Uterus (tissue), 4 donors: ENCODE measurements at places on chromosomes 7 and 10. TPM values are rescaled to one million over a fixed set of nuclear protein-coding genes. Genes with fewer than 3 reads are reported as not detected.

FRAT2 gene
- 4.6 TPM for total RNA-seq

PRLHR gene
- total RNA-seq, result 0.90 TPM

GIMAP5 gene
- 41.1 TPM for total RNA-seq

AFAP1L2 gene
- 59.3 TPM for total RNA-seq

ACTL6B gene
- total RNA-seq, result not detected

LBX1 gene
- total RNA-seq, result not detected

PILRA gene
- 3.3 TPM for total RNA-seq

OPN4 gene
- not detected for total RNA-seq

DNA sequence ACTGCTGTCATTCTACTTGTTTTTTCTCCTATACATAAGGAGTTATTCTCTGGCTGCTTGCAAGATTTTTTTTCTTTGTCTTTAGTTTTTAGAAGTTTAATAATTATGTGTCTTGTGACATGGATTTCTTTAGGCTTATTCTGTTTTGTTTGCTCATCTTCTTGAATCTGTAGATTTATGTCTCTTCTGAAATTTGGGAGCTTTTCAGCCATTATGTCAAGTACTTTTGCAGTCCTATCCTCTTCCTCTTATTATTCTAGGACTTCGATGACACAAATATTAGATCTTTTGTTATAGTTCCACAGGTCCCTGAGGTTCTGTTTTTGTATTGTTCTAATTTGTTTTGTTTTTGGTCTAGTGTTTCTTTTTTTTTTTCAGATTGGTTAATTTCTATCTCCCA lies 13.9 kb upstream of the SGPL1 start:
- DNase-seq, result no peak

GRCh38 chr7:44141221-44141850 lies at the start of gene MYL7:
Gene MYL7, minus strand, starts transcription at chr7:44141332. Its CDS starts 27 bp downstream, at chr7:44141305.
- no peak for DNase-seq

DNA sequence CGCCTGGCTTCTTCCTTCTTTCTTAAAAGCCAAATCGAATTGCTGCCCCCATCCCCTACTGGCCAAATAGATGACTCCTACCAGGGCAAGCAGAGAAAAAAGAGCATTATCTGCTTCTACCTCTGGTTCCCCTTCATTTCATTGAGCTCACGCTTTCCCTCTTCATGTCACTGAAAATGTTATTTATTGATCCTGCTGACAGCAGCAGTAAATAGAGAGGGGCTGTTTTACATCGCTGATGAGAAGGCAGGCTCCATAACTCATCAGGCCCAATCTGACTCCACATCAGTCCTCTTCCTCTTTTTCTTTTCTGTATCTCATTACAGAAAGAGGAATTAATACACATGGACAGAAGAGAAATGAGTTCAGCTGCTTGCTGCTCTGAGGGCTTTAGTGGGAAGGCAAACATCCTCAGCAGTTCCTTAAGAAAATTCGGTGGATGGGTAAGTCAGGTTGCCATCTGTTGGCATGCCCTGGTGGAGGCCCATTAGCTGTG lies 904.1 kb downstream of the KCNMA1 start:
- no peak for DNase-seq

GRCh38 chr10:125816548-125816947 lies 6.5 kb downstream of the UROS start:
- DNase-seq, result no peak

DNA sequence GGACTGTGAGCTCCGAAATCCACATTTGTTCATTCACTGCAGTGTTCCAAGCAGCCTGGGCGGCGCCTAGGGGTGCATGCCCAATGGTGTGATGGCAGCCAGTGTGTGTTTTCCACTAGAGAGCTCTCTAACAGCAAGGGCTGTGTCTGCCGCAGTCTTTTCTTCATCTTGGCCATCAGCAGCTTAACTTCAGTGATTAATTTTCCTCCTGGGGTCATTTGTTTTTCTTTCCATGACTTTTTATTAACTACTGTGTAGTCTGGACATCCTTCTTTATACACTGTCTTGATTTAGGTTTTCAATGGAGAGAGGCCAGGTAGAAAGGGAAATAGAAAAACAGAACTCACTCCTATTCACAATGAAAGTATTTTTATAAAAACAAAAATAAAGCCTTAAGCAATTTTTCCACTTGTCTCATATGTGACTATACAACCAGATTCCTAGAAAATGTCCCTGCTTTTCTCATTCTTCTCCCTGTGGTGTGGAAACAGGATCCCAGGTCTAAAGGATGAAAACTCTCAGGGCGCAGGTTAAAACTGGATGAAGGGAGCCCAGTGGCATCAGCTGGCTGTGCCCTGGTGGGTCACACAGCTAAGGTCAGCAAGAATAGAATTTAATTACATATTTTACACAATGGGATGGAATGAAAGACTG lies 176.8 kb downstream of the PKD1L1 start:
- DNase-seq, result peak; percentile 35

GRCh38 chr7:157795199-157795598 lies 458.4 kb downstream of the DNAJB6 start:
- no peak for DNase-seq

DNA sequence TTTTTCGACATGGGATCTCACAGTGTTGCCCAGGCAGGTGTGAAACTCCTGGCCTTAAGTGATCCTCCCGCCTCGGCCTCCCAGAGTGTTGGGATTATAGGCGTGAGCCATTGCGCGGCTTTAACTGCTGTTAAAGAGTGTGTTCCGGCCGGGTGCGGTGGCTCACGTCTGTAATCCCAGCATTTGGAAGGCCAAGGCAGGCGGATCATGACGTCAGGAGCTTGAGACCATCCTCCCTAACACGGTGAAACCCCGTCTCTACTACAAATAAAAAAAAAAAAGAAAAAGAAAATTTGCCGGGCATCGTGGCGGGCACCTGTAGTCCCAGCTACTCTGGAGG lies 1.1 kb downstream of the RABGEF1 start:
- DNase-seq, result peak; percentile 27

- DNase-seq, result no peak
Observed at GRCh38 chr7:41830271-41830670, 127.4 kb upstream of the INHBA start.

DNA sequence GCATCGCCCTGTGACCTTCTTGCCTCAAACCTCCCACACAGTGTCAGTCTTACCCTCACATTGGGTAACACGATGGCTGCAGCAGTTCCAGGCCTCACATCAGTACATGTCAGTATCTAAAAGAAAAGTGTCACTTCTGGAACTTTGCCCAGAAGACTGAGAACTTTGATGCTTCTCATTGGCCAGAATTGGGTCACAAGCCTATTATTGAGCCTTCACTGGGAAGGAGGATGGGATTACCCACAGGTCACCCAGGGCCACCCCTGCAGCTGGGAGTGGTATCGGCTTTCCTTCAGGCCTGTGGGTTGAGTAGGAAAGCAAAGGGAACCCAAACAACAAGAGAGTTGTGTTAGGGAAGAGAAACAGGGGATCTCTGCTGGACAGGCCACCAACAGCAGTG lies 111.5 kb downstream of the NPY start:
- DNase-seq, result no peak

DNA sequence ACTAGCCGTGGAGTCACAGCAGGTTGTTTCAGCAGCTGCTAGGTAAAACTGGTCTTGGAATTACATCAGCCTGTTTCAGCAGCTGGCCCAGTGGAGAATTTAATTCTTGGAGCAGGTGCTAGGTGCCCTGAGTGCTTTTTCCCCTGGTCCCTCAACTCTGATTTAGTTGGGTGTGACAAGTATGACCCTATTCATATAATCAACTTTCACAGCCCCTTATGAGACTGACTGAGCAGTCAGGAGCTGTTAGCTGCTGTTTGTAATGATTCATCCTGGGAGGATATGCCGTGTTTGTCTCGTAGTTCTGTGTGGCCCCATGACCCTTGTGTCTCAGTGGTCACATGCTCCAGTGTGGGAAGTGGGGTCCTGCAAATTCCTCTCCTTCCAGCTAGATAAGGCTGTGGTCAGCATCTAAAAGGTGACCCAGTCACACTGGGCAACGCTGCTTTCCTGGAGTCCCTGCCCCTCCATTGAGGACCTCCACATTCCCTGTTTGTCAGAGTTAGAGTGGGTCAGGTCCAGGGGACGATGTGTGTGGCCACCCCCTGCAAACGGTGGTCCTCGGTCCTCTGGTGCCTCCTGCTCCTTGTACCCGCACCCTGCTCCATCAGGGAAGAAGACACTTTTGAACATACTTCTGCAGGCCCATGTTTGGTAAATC lies 28.3 kb downstream of the TBATA start:
- DNase-seq, result no peak

GRCh38 chr7:147861945-147862344 lies 728.6 kb upstream of the C7orf33 start:
- DNase-seq, result no peak

GRCh38 chr7:128221929-128222403 lies 19.1 kb upstream of the LEP start:
- DNase-seq, result no peak

- no peak for DNase-seq
Observed at GRCh38 chr7:2227699-2228098, 5.0 kb downstream of the MAD1L1 start.

- DNase-seq, result no peak
Observed at GRCh38 chr7:22604246-22604645, 104.3 kb upstream of the STEAP1B start.

- DNase-seq, result no peak
Observed at GRCh38 chr10:14952851-14953423, 959 bp downstream of the DCLRE1C start.

- DNase-seq, result no peak
Observed at GRCh38 chr10:116097239-116097784, 175.7 kb downstream of the GFRA1 start.

- no peak for DNase-seq
Observed at GRCh38 chr10:20748551-20748950, 148.6 kb downstream of the NEBL start.

DNA sequence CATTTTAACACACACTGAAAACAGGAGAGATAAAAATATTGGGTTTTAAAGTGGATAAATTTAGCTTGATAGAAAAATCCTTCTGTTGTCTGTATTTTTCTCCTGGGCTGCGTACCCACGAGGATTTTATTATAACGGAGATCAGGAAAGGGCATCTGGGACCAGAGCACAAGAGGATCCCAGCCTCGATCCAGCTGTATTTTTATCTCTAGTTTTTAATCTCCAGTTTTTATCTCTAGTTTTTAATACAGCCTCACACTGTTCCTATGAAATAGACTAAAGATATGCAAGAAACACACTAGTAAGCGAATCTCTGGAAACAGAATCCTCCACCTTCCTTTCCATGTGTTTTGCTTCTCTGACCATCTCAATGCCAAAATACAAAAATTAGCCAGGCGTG lies 295.2 kb downstream of the FRMD4A start:
- DNase-seq, result no peak
